ENCODE measurements at places on chromosomes 1 and 21.

DNA sequence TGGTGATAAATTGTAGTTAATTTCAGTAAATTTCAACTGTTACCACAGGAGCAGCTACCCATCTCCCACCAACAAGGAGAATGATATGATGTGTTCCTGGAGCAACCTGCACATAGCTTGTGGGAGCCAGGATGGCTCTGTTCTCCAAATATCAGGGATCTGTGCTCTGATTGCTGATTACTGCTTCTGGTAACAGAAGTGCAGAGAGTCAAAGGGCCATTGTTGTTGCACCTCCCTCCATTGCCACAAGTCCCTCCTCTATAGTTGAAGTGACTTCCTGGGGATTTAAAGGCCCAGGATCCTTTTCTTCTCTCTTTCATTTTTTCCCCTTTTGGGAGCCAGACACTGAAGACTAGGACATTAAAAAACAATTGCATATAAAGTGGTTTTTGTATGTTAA is 51.6 kb upstream of the HPDL start:
- DNase-seq: no peak

GRCh38 chr1:176119549-176119948 is 87.5 kb downstream of the COP1 start:
- DNase-seq: no peak

DNA sequence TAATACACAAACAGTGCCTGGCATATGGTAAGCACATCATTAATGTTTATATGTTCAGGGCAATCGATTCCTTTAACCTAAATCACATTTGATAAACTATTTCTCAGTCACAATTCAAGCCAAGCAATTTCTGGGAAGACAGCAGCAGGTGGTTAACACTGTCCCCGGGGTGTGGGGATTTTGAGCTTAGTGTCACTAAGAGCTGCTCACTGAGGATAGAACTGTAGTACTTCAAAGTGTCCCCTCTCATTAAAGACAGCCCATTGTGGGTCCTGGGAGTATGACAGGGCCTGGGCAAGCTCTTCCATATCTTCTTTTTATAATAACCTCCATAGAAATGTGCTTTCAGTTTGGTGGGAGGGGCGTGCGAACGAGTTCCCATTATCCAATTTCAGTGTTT is 8.4 kb upstream of the GALNT2 start:
- no peak for DNase-seq

DNA sequence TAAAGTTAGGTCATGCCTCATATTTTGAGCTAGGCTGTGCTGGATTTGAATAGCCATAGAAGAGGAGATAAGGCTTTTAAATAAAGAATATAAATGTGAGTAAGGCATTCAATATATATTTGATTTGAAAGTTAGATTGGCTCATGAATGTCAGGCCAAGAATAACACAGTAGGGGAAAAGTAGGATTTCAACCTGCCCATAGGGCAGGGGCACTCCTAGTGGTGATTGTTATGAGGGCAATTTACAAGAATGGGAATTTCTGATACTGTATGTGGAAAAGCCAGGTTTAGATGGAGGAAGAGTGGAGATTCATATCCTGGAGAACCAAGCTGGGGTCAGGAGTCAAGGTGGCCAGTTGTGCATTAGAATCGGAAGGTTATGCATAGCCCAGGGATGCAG is 74.9 kb downstream of the DNAH14 start:
- no peak for DNase-seq

- DNase-seq: no peak
Observed at GRCh38 chr1:22930240-22930912, 42.3 kb downstream of the LACTBL1 start.

- no peak for DNase-seq
Observed at GRCh38 chr1:160569806-160570205, 9.5 kb downstream of the CD84 start.

DNA sequence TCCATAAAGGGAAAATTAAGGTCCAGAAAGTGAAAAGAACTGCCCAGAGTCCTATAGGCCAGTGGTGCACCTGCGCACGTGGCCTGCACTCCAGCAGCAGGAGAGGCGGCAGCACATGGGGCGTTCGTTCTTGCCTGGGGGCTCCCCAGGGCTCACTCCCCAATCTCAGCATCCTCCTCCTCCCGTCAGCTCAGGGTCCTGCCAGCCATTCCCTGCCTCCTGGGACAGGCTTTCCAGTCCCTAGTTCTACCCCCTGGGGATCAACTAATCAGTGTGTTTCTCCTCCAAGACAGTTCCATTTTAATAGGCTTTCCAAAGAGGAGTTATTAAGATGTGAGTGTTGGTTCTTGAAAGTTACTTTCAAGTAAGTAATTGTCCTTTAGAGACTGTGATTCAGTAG is 1.2 kb upstream of the A3GALT2 start:
- no peak for DNase-seq

All from activated gamma-delta T cell treated with Interleukin-2 at 50 U/mL for 16 hours (primary cell).